Activated CD4-positive, alpha-beta T cell treated with anti-CD3 and anti-CD28 coated beads, Interleukin-10, Interleukin-2, amounts not matched to agents 100 ng/mL and 50 ng/mL, durations not matched to agents 16 hours and 8 hours (primary cell): ENCODE measurements at places on chromosomes 2 and 18.

DNA sequence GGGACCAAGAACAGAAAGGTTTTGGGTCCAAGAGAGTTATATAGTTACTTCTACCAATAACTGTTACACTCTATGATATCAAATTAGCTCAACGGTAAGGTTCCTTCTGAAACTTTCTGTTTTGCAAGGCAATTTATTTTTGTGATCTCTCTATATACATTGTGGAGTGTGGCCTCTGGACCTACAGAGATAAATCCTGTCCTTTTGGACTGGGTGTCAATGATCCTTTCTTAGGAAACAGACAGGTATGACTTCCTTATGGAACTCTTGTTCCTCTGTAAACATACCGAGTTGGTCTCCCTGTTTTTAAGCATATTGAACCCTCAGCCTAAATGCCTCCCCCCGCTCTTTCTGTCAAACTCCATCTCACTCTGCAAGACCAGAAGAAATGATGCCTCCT lies 1117.8 kb downstream of the BCL11A start:
- DNase-seq = no peak

GRCh38 chr2:175154661-175155082 lies 13.3 kb downstream of the ATF2 start:
- peak; percentile 86 for DNase-seq

- no peak for DNase-seq
Measured at GRCh38 chr2:241050624-241051577, 51.2 kb downstream of the MTERF4 start.

- no peak for DNase-seq
Measured at GRCh38 chr2:222105046-222105445, 193.8 kb downstream of the PAX3 start.

DNA sequence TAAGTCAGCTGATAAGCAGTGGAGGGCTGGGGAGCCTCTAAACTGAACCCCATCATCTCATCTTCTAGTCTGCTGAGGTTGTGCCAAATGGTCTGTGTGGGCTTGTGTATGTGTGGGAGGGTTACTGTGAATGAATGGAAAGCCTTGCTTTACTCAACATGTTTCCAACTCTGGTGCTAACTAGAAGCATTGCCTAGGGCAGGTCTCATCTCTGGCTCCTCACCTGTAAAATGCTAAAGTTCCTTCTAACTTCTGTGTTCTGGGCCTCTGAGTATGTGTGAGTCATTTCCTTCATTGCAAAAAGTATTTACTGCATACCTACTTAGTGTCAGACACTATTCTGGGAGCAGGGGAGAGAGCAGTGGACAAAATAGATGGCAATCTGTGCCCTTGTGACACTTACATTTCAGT lies 1.3 kb downstream of the LIPG start:
- DNase-seq = peak; percentile 12

DNA sequence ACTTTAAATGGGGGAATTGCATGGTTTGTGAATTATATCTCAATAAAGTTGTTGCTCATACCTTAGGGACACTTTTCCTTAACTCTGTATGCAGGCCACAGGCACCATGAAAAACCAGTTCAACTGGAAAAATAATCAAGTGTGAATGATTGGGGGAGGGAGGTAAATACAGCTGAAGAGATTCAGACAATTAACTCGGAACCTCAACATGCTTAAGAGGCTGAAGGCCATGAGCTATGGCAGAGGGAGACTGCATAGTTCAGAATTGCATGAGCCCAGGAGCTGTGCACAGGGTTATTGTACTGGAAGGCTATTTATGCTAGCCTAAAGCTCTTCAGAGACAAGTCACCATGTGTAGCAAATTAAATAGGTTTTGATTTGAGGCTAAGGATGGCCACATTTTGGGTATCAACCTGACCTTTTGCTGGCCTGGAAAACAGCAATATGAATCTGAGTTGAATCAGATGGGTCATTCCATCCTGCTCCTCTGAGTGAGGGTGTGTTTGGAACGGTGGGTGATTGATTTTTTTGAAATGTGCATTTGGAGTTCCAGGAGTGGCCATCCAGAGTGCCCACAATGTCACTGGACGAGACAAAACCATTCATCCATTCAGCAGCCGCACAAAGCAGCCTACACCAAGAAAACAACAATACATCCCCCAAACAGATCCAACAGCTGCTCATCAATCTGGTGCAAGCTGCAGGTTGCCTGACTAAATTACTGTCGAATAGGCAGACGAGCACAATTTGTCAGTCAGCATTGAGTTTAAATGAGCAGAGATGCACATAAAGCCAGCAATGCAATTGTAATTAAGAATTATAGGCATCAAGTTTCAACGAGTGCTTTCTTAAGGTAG lies 42.5 kb downstream of the HRH4 start:
- DNase-seq = no peak

GRCh38 chr2:222892321-222892720 lies 31.5 kb downstream of the ACSL3 start:
- no peak for DNase-seq

DNA sequence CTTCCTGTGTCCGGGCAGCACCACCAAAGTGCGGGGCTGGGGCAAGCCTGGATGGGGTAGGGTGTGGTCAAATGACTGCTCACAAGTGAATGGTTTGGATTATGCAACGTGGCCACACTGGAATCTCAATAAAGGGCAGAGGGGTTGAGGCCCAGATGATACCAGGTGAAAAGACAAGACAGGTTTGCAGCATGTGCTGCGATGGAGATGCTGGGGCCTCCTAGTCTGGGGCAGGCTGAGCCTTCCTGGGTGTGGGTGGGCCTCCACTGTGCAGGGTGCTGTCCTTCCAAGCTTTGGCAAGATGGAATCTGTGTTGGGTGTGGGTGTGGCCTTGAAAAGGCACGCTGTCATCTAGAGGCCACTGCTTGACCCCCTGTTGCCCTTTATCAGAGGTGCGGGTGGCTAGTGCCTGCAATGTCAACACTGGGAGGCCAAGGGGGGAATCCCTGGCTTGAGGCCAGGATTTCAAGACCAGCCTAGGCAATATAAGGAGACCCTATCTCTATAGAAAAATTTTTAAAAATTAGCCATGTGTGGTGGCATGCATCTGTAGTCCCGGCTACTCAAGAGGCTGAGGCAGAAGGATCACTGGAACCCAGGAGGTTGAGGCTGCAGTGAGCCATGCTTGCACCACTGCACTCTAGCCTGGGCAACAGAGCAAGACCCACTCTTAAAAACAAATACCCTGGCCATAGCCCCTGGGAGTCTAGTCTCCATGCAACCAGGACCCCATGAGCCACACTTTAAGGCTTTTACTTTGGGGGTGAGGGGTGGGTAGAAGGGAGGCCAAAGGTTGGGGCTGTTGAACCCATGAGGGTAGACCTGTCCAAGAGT lies 13.8 kb downstream of the RRM2 start:
- DNase-seq = peak; percentile 42

- no peak for DNase-seq
Measured at GRCh38 chr2:152355409-152355831, 20.4 kb downstream of the FMNL2 start.

- no peak for DNase-seq
Measured at GRCh38 chr18:77052297-77052982, 80.1 kb downstream of the MBP start.

GRCh38 chr18:14964406-14964805 lies 216.4 kb downstream of the ANKRD30B start:
- no peak for DNase-seq

DNA sequence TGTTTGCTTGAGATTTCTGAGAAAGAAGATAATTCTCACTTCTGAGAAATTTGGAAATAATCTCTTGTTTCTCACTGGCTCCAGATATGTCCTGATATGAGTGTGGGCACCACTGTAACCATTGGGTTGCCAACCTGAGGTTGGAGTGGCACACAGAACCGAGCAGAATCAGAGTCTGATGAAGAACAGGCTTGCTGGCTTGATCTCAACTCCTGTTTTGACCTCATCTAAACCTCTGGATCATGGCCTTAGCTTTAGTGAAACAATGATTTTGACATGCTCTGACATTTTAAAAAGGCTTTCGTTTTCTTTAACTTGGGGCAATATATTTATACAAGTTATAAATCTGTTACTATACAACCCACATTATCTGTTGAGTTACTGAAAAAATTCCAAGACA lies 548.0 kb downstream of the IRS1 start:
- no peak for DNase-seq

DNA sequence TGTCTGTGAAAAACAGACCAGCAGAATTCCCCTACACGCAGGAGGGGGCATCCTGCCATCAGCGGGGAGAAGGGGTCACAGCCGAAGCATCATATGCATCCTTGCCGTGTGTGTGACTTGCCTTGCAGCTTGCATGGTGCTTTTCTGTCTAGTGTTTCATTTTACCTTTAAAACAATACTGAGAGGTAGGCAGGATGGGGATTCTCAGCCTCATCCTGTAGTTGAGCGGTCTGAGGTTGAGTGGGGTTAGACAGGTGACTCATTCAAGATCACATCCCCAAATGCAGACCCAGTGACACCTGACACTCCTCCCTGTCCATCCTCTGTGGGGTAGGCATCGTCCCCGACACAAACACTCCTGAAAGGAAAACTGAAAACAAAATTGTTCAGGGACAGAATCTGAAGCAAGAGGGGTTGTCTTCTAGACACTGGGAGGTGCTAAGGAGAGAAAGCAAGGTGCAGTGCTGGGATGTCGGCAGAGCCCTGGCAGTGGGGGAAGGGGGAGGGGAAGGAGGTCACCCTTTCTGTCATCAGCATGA lies 7.9 kb downstream of the ARL4C start:
- peak; percentile 87 for DNase-seq

DNA sequence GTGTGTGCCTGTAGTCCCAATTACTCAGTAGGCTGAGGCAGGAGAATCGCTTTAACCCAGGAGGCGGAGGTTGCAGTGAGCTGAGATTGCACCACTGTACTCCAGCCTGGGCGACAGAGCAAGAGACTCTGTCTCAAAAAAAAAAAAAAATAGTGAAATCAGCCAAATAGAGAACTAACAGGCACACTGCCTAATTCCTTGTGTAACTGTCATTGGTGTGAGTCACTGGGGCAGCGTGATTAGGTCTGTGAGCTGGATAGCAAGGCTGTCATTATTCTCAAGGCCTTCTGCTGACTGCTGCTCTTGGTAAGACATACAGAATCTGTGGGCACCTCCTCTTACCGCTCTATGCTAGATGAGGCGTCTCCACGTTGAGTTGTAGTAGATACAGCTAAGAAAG lies 270.3 kb downstream of the NEDD4L start:
- DNase-seq = no peak

DNA sequence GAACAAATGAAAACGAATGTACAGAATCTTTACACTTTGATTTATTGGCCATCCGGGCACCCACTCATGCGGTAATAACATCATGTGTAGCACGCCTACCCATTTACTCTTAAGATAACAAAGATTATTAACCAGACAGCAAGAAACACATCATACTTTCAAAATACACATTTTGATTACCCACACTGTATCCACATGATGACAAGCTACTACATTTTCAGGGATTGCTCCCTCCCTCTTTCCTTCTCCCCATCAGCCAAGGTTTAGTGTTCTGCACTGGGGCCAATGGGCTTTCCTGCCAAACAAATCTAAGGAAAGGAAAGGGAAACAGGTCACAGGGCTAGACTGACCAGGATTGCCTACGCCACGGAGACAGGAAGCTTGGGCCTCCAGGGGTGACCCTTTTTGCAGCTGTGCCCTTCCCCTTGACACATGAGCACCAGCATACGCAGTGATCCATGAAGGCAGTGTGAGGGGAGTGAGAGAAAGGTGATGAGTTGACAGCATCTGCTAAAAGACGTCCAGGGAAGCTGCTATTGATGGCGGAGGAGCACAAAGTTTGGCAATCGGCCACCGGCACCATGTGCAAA lies 76.5 kb downstream of the ZNF521 start:
- no peak for DNase-seq

GRCh38 chr2:122610948-122611609 lies 855.6 kb downstream of the TSN start:
- no peak for DNase-seq

DNA sequence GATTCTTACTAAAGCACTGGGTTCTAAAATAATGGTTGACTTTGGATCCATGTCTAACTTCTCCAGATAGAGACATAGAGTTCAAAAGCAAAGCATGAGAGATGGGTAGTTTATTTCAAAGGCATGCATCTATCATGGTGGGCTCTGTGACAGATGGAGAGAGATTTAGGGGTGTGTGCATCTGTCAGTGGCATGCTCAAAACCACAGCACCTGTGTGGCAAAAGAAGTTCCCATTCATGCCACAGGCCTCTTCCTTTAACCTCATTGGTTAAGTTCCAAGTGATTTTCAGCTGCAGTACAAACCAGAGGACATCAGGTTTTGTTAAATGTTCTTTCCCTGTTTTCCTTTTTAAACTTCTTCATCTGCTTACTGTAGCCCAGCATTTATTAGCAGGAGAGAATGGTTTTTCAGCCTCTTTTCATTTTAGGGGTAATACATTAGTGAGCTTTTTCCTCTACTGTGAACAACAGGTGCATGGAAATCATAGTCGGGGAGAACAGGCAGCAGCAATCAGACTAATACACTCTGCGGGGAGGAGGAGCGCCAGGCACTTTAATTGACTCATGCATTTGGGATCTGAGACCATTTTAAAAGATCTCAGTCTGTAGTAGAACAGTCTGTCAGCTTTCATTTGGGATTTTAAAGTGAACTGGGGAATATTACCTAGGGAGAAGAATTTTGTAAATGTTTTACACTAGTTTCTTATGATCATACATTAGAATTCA lies 52.4 kb upstream of the UPP2 start:
- DNase-seq = no peak

DNA sequence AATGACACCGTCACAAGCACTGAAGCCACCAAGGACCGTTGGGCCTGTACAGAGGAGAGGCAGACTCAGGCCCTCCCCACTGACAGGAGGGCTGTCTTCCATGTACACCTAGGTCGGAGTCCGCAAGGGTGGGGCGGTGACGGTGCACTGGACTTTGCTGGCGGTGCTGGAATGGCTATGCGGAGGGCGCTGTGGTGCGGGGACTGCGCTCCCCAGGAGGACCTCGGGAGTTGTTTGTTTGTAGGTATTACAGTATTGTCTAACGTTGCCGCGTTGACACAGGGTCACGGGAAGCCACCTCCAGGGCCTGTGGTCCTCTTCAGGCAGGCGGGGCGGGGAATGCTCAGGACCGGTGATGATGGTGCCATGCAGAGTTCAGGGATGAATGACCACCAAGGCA lies 126.2 kb downstream of the TPO start:
- no peak for DNase-seq

- no peak for DNase-seq
Measured at GRCh38 chr2:188406414-188406813, 114.7 kb downstream of the GULP1 start.

DNA sequence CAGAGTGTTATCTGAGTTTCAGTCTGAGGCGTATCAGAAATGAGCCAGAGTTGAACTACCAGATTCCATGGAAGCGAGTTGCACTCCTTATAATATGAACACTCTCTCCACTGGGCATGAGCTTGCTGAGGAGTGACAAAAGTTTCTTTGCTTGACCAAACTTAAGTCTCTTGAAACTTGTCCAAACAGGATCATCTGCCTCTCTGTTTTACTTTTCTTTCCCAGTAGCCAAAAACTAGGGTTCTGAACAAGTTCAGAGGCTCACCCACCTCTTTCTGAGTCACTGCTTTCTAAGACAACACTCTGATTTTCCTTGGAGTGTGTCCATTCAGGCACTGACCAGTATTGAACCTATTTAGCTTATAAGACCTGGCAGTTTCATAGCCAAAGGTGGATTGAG lies 233.2 kb upstream of the TCF4 start:
- DNase-seq = no peak

- no peak for DNase-seq
Measured at GRCh38 chr2:190535121-190535439, 558 bp upstream of the NEMP2 start.

GRCh38 chr18:76978616-76979015 lies 154.0 kb downstream of the MBP start:
- DNase-seq = no peak

- DNase-seq = no peak
Measured at GRCh38 chr2:129689653-129690448, 289.6 kb upstream of the RAB6C start.

- DNase-seq = no peak
Measured at GRCh38 chr2:132623096-132623839, 46.7 kb downstream of the LYPD1 start.
